Esophagus mucosa (tissue), 1 donor: ENCODE measurements at places on chromosomes 11 and 22.

GRCh38 chr11:107011977-107012376, 6.3 kb downstream of the GUCY1A2 start:
- no peak for ATAC-seq

- ATAC-seq = no peak
Measured at GRCh38 chr22:41479671-41480396, 10.9 kb downstream of the ACO2 start.

- ATAC-seq = peak; percentile 98
Measured at GRCh38 chr11:57761301-57762234, at the start of gene CTNND1. CTNND1 (plus strand) TSS chr11:57761802; CDS start chr11:57791479, 29,677 bp downstream.

DNA sequence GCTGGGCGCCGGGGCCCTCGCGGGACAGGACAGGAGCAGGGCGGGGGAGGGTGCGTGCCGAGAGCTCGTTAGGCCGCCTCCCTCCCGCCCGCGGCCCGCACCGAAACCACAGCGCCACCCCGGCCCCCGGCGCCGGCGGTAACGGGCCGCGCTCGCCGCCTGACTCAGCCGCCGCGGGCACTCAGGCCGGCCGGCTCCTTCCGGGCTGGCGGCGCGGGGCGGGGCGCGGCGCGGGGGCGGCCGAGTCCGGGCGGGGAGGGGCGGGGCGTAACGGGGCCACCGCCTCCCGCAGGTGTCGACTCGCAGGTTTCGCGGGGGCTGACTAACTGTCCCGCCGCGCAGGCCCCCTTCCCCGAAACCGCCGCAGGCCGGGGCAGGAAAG, at the start of gene AP5B1:
TSS of gene AP5B1 (minus strand) at position 207 of the 382 bp plus-strand sequence. CDS start 385 bp downstream, outside the sequence.
- ATAC-seq = peak; percentile 66

DNA sequence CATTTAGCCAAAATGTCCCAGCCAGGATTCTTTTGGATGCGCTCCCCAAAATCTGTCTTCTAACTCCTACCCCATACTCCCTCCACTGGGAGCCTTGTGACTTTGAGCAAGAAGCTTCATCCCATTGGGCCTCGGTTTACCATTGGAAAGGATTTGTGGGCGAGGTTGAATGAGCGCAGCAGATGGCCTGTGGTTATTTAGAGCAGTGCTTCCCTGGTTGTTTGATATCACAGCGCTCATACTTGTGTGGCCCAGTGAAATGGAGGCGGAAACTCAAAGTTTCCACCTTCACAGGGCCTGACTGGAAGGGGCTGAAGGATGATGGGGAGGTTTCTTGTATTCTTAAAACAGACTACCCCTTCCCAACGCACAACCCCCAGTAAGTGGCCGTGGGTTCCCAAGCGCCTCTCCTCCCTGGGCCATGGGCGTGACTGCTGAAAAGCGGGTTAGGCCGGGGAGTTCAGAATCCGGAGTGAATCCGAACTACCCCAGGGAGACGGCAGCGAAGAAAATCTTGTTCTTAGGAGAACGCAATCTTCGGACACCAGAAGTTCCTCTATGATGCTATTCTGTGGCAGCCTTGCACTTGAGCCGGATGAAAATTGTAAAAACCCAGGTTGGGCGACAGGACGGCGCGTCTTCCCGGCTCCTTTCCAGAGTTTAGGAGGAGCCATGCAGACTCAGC, 1.2 kb upstream of the ATF4 start:
- ATAC-seq = no peak

DNA sequence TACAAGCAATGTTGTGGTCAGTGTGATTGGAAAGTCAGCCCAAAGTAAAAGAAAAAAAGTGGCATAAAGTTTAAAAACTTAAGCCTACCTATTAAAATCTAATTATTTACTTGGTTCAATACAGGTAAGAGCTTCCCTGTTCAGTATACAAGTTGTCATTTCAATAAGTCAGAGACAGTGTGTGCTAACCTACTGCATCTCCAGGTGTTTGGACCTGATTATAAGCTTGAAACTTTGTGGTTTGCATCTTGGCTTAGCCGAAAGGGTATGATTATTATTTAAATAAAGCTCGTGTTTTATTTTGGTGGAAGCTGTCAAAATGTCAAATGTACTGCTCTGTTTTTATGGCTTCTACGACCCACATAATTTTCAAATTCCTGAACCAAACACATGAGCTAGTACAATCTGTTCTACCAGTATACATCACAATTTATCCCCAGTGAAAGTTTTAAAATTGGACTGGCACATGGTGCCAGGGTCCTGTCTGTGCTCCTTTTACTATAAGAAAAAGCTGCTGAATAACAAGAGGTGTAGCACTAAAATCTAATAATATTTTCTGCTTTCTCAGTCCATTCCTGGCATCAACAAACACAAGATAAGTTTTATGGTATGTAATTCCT, 103.9 kb upstream of the ANO3 start:
- no peak for ATAC-seq

DNA sequence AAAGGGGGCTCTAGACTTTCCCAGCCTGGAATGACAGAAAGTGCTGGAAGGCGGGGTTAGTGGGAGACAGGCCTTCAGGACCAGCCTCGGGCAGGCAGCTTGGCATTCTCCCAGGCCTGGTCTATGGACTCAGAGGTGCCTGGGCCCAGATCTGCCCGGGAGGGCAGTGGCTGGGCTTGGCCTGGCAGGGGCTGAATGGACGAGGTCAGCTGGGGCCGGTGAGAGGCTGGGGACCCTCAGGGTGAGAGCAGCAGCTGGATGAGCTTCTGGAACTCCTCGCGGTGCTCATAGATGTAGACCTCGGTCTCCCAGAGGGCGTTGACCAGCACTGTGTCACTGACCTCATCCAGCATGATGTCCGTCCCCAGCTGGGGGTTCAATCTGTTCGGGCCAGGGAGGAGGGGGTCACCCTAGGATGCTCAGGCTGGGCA, 1.5 kb upstream of the BAIAP2L2 start:
- ATAC-seq = no peak

- peak; percentile 22 for ATAC-seq
Measured at GRCh38 chr11:102430158-102430836, 22.3 kb downstream of the TMEM123 start.

DNA sequence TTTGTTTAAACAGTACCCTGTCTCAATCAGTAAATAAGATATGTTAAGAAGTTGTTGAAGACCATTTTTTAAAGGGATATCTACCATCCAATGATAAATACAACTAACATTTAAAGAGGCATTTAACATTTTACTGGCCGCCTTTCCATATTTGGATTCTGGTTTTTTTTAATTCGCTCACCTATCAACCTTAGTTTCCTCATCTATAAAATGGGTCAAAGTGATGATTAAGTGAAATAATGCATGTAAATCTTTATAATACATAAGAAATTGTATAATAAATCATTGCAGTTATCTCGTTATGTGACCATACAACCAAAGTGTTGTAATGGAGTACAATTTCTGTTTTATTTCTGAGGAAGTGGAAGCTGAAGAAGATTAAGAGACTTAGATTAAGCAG, 17.7 kb upstream of the ATP5MG start:
- ATAC-seq = no peak

GRCh38 chr11:74018331-74019005, 9.6 kb upstream of the UCP3 start:
- ATAC-seq = peak; percentile 82

DNA sequence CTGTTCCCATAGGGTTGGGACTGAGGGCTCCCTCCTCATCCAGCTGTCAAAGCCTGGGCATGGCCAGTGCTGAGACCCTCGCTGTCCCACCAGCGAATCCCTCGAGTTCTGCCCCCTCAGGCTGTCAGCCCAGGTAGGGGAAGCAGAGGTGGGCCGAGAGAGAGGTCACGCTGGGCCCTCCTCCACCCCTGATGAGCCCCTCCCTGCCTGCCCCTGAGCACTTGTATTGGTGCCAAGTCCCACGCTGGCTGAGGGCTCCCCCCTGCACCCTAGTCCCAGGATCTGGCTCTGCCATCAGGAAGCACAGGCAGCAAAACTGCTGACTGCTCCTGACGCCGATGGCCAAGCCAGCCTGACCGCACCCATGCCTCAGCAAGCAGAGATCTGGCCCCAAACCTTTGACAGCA, 3.3 kb downstream of the PRR33 start:
- no peak for ATAC-seq

DNA sequence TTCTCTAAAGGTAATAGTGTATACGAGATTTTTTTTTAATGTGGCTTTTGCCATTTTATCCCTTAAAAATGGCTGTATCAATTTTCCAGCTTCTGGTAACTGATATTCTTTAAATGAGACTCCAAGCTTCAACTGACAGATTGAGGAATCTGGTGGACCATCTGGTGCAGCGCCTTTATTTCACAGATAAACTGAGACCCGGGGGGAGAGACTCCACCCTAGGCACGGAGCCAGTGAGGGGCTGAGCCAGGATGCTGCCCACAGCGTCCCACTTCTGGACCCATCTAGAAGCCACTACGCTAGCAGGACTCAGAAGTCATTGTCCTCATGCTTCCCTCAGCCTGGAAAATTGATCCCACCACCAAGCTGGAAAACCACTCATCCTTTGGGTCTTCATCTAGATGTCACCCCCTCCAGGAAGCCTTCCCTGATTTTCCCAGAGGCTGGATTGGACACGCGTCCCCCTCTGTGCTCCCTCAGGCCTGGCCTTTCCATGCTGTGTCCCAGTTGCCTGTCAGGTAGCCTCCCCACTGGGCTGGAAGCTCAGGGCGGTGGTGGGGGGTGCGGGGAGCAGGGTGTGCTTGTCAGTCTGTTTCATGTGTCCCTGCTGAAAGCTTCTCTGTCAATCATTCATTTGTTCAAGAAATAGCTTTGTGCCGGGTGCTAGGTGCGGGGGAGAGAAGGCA, 12.3 kb upstream of the CD5 start:
- ATAC-seq = no peak

DNA sequence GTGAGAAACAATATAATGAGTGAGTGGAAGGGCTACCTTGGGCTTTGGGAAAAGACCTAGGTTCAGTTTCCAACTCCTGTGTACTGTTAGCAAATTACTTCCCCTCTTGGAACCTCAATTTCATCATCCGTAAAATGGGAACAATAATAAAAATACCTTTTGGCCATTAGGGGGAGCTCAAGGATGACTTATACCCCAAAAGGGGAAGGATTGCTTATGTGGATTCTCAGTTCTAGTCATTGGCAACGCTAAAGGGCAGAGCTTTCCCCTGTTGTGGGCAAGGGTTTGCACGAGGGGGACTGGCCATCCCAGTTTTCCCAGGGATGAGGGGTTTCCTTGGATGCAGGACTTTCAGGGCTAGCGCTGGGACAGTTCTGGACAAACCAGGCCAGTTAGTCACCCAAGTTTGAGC, 3.1 kb upstream of the COMMD9 start:
- ATAC-seq = peak; percentile 32

DNA sequence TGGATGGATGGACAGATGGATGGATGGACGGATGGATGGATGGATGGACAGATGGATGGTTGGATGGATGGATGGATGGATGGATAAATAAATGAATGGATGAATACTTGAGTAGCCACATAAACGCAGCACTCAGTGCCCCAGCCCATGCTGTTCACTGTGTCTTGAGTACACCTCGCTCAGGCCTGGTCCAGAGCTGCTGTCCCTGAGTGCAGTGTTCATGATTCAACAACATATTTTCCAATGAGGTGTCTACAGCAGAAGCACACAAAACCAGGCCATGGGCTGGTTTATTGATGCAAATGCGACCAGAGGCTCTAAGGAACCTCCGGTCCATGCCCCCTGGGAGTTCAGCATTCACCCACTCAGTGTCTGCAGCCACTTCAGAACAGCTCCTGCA, 584.3 kb downstream of the BRD1 start:
- no peak for ATAC-seq

DNA sequence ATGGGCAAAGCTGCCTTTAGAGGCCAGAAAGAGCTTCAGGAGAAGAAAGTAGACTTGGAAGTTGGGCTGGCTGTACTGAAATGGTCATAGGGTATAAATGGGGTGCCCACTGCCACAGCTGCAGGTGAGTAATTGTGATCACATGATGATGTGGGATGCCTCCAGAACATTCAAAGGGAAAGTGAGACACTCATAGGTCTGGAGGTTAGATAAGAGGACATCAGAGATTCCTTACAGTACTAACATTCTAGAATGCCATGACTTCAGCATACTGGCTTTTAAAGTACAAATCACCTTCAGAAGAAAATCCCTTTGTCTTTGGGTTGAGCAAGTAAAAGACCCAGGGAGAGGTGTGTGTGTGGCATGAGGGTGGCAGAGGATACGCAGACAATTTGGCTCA, 419.2 kb downstream of the TENM4 start:
- no peak for ATAC-seq

DNA sequence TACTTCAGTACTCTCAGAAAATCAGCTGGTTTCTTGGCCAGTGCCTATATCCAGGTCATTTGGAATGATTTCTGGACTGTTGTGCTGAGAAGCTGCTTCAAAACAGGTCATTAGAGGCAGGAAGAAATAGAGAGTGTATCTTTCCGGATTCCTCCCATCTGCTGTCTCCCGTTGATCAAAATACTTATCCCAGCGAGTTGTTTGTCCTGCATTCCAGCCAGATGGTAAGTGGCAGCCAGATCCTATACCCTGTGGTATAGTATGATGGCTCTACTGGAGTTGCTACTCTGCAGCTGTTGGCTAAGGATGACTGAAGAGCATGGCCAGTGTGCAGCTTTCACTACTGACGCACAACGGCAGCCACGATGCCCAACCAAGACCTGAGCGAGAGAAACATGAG, 560.9 kb upstream of the ANO5 start:
- no peak for ATAC-seq

DNA sequence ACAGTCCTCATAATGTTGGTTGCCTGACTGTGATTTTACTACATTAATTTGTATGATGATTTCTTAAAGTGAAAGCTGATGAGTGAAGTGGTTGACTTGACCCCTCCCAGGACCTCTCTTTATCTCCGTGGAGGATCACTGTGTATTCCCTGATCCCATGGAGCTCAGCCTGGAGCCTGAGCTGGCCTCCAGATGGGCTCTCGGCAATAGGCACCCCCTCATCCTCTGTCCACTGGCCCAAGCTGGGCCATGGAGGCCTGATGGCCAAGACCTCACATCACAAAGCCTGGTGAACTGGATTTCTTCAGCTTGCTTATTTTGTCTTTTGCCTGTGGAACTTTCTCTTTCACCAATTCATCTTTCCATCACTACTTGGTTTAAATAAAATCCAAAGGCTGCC, 75.2 kb downstream of the WNT11 start:
- ATAC-seq = no peak
